Brain (organoid and tissue), 16 donors: ENCODE measurements at places on chromosomes 13 and 19. TPM values are rescaled to one million over a fixed set of nuclear protein-coding genes. Genes with fewer than 3 reads are reported as not detected.
A peak's percentile ranks its signal among the peaks of the same experiment; 100 is the strongest.

DNA sequence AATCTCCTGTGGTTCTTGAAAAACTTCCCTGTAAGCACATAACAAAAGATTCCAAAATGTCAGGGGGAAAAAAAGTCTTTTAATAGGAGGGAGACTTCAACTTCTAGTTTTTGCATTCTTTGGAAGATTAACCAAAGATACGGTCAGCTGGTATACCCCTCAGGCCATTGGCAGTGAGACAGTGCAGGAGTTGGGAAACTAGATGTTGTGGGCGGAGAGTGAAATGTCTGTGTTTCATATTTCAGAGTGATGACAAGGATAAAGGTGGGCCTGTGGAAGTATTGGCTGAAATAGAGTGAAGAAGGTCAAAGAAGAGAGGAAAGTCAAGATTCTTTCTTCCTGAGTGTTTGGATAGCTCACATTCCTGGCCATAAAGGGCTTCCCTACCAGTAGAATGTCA lies 40.8 kb downstream of the CYP2B6 start:
- no peak for DNase-seq

DNA sequence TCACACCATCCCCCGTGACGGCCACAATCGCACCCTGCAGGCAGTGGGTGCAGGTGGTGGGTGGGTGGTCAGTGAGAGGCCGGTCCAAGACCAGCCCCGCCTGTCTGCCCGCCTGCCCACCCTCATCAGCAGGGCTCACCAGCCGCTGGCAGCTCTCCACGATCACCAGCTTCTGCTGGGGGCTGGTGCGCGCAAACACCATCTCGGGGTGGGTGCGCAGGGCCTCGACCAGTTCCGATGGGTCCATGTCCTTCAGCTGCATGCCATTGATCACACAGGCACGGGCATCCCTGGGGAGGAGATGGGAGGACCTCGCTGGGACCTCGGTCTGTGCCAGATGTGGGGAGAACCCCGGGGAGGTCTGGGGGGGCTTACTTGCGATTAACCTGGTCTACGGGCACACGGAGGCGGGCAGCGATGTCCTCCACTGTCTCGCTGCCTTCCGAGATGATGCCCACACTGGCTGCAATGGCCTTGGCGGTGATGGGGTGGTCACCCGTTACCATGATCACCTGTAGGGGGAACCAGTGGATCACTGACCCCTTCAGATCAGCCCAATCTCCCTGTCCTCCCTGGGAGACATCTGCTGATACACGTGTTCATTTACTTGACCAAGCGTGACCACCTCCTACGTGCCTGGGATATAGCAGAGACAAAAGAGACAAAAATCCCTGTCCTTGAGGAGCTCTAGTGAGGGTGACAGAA lies 8.0 kb downstream of the ATP4A start:
- DNase-seq, result no peak

DNA sequence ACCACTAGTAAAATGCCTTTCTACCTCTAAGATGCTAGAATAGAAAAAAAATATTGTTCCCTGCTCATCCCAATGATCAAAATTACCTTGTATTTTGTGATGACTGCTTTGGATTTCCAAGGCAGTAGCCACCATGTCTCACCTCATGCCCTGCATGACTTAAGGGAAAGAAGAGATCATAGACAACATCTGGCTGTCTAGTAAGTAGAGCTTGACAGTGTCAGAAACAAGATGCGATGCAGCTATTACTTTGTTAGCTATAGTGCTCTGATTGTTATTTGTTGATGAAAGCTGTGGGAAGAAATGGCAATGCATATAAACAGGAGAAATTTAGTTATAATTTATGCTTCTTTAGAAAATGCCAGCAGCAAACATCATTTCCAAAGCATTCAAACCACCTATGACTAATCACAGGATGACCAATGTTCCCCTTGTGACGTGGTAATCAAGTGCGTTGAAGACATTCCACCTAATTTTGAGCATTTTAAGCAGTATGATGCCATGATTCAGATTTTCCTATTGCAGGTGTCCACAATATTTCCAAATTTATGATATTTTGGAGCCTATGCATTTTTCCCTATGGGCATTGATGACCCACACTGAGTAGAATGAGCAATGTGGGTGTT lies 308.3 kb downstream of the KCNRG start:
- no peak for DNase-seq

The ITGBL1 gene
- polyA plus RNA-seq, result 0.78 TPM

GRCh38 chr13:81314461-81314860 lies 973.5 kb upstream of the SPRY2 start:
- peak; percentile 53 for DNase-seq

The ESD gene
- 76.5 TPM for polyA plus RNA-seq

The AP1M1 gene
- 72.3 TPM for polyA plus RNA-seq

The ICAM3 gene
- 3.4 TPM for polyA plus RNA-seq

GRCh38 chr13:86572115-86572514 lies 772.9 kb upstream of the SLITRK6 start:
- DNase-seq, result no peak

The SLC25A42 gene
- polyA plus RNA-seq, result 9.5 TPM

The PSG2 gene
- polyA plus RNA-seq, result not detected

GRCh38 chr19:19434483-19435045 lies 29.1 kb downstream of the GATAD2A start:
- DNase-seq, result no peak

GRCh38 chr19:7856679-7857663 lies 17.2 kb downstream of the PRR36 start:
- no peak for DNase-seq

- DNase-seq, result no peak
Measured at GRCh38 chr19:2728783-2729387, 7.7 kb upstream of the DIRAS1 start.

The KLK15 gene
- polyA plus RNA-seq, result not detected

- DNase-seq, result no peak
Measured at GRCh38 chr19:52115526-52116053, 20.0 kb upstream of the ZNF841 start.

The NKG7 gene
- 6.8 TPM for polyA plus RNA-seq

DNA sequence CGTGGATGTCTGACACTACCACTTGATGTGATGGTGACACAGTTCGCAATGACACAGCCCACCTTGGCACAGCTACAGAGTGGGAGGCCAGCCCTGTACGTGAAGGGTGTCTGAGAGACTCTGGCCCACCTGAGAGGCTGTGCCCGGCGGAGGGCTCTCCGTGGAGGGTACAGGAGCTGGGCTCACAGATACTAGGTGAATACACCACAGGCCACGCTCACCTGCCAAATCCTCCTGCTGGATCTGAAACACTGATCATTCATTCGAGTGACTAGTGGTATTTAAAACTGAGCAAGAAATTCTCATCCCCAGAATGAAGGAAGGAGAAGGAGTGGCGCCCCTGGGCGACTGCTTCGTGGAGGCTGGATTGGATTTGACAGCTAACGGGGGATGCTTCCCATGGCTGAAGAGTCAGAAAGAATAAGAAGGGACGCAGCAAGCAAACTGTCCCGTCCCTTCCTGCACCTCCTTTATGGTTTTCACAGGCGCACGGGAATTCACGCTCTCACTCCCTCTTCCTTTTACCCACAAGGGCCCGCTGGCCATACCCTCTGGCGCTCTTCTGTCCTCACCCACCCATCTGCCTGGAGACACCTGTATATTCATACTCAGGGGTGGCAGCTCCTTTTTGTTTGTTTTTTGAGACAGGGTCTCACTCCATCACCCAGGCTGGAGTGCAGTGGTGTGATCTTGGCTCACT lies 25.0 kb downstream of the CEBPG start:
- no peak for DNase-seq

DNA sequence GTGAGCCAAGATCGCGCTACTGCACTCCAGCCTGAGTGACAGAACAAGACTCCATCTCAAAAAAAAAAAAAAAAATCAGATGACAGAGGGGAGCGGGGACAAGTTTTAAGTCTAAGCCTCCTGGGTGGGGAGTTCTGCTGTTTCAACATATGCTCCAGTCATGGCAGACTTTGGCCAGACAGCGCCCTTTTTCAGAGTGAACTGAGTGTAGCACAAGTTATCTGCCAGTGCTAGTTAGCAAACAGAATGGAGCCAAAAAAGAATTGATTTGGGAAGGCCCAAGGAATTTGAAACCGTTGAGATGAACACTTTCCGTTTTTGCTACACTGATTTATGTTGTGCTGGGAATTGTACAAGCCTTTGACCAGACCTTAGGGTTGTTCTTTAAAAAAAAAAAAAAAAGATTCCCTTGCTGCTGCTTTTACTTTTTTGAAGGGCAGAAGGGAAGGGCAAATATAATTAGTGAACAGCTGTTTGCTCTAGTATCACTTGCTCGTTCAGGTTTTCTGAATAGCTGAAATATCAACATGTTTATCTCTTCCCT lies 5.7 kb downstream of the ACTN4 start:
- DNase-seq, result peak; percentile 97

- DNase-seq, result no peak
Measured at GRCh38 chr13:112652512-112653070, 37.2 kb upstream of the ATP11A start.

The KLK2 gene
- polyA plus RNA-seq, result not detected

The TSSK6 gene
- polyA plus RNA-seq, result 2.7 TPM

The ZNF507 gene
- 16.7 TPM for polyA plus RNA-seq

DNA sequence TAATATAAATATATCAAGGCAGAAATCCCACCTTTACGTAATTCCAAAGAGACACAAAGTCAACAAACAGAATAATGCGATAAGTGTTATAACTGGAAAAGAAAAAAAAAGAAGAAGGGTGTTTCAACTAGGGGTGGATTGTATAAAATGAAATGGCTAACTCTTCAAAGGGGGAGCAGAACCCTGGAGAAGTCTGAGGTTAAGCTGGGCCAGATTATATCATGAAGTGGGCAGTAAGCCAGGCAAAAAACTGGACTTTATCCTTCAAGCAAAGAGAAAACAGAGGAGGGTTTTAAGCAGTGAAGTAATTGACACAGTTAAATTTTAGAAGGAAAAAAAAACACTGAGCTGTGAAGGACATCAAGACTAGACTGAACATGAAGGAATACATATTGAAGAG lies 41.9 kb downstream of the TBC1D4 start:
- DNase-seq, result no peak

The LRG1 gene
- polyA plus RNA-seq, result 0.14 TPM

DNA sequence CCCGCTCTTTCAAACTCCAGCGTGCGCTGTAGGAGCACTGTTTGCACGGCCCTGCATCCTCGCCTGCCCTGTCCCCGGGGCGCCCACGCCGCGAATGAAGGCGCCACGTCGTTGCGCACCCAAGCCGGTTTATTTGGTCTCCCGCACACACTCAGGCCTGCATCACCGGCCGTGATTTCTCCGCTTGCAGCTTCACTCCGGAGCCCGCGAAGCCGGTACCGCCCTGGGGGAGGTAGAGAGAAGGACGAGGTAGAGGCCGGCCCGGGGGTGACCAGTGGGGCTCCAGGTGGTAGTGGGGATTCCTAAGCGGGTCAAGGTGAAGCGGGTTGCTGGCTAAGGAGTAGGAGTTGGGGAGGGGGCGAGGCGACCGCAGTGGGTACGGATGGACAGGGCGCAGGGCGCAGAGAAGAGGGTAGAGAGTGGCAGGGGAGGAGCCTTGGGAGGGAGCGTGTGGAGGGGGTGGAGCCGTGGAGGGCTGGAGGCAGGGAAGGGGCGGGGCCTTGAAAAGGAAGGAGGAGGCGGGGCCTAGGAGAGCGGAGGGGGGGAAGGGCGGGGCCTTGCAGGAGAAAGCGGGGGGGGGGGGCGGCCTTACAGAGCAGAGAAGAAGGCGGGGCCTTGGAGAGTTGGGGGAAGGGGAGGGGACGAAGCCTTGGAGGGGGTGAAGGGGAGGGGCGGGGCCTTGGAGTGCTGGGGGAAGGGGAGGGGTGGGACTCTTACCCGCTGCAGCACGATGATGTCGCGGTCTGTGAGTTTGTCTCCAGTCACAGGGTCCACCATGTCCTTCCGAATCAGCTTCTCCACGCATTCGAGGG lies 24.6 kb downstream of the NOSIP start:
- peak; percentile 55 for DNase-seq

DNA sequence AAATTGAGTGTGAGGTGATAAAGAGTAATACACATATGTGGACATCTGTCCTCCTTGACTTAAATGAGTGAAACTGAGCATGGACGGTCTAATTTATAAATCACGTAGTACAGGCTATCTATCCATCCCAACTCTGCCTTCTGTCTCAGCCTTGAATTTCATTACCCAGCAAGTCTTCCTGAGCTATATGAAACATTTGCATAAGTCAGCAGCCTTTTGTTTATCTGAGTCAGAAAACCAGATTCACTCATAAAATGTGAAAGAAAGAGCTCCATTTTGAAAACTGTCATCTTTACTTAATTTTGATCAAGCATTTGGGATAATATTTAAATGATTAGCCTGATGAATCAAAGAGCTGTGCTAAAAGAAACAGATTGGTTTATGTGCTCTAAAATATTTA lies 197.9 kb downstream of the LHFPL6 start:
- DNase-seq, result no peak

The PLIN5 gene
- 1.5 TPM for polyA plus RNA-seq

The PSG11 gene
- polyA plus RNA-seq, result not detected

GRCh38 chr19:3367628-3368440 lies 1.5 kb downstream of the NFIC start:
- no peak for DNase-seq

- DNase-seq, result no peak
Measured at GRCh38 chr13:28459911-28460310, 35.0 kb downstream of the FLT1 start.

The IZUMO2 gene
- not detected for polyA plus RNA-seq

GRCh38 chr13:51666374-51666773 lies 82.1 kb downstream of the WDFY2 start:
- DNase-seq, result no peak

The SIGLEC10 gene
- 1.7 TPM for polyA plus RNA-seq

GRCh38 chr13:113836768-113837559 lies 26.9 kb downstream of the GAS6 start:
- DNase-seq, result no peak

- DNase-seq, result no peak
Measured at GRCh38 chr13:29359181-29359580, 236.3 kb downstream of the SLC7A1 start.

The METTL21C gene
- not detected for polyA plus RNA-seq

GRCh38 chr19:50723735-50724521 lies 764 bp downstream of the CLEC11A start:
- no peak for DNase-seq

- no peak for DNase-seq
Measured at GRCh38 chr19:33726756-33727155, 69.9 kb upstream of the KCTD15 start.

- DNase-seq, result no peak
Measured at GRCh38 chr13:110449219-110450015, 112.1 kb downstream of the RAB20 start.
